ENCODE measurements at places on chromosomes 7 and 10.

DNA sequence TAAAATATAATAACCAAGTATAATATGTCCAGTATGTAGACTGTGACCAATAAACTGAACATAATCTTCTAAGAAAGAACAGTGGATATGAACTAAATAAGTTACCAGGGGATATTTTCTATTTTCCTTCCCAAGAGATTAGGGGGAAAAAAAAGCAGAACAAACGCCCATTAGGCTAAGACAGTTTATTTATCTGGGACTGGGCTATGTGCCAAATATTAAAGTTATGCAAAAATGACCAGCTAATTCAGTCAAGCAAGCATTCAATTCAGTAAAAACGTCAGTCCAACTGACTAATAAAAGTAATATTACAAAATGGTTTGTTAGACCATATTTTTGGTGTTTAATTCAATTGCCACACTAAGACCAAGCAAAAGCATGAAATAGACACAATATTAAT lies 122.2 kb downstream of the TSPAN12 start:
- no peak for DNase-seq

DNA sequence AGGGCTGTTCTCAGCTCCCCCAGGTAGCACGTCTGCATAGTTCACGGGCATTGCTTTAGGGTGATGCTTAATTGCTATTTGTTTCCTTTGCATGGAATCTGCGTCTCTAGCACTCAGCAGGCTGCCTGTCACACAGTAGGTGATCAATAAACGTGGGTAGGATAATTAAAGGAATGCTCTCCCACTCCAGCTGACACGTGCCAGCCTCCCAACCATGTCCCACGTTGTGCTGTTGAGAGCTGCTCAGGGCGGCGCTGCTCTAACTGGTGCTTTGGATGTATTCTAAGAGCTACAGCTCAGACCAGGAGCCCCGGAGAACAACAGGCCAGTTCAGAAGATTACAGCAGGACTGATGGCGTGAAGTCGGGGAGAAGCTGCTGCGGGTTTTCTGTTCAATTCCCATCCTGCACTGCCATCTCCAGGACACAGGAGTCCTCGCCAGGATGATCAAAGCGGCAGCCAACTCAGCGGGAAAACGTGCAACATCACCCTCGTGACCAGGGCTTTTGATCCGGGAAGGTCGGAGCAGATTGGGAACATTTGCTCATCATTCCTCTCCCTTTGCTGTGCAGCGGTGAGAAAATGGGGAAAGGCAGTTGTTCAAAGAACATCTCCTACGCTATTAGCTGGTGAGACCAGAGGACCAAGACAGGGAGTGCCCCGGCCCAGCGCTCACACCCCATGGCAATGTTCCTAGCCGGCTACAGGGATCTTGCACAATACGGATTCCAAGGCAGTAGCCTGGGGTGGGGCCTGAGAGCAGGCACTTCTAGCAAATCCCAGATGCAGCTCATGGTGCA lies 50.5 kb upstream of the FOXK1 start:
- DNase-seq: no peak

GRCh38 chr10:103663802-103664201 lies 170.3 kb downstream of the NEURL1 start:
- no peak for DNase-seq

DNA sequence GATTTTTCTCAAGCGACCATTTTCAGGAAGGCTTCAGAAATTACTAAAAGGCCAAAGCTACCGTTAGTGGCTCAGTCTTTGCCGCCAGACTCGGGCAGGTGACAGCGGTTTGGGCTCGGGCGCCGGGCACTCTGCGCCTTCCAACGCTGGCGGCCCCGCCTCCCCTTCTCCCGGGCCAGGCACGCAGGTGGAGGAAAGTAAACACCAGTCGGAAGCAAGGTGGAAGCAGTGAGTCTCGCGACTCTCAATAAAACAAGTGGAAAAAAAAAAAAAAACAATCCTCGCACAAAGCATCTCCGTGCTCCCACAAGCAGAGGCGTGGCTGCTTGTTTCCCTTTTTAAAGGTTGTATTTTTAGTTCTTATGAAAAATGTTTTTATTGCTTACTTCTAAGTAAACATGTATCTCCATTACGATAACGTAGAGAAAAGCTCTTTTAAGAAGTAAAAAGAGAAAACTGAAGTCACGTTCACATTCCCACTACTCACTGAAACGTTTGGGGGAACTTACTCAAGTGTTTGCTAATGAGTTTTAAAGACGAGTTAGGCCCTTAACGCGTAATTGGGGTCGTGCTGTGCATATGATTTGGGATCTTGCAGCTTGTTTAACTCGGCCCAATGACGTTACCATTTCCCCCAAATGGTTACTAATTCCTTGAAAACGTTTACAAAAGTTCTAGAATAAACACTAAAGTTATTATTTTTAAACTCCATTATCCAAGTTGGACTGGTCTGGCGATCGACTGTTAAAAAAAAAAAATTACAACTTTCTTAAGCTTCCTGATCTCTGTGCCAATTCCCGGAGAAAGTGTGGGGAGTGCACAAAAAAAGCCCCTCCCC lies 864 bp downstream of the CDCA7L start:
- DNase-seq: peak; percentile 43

DNA sequence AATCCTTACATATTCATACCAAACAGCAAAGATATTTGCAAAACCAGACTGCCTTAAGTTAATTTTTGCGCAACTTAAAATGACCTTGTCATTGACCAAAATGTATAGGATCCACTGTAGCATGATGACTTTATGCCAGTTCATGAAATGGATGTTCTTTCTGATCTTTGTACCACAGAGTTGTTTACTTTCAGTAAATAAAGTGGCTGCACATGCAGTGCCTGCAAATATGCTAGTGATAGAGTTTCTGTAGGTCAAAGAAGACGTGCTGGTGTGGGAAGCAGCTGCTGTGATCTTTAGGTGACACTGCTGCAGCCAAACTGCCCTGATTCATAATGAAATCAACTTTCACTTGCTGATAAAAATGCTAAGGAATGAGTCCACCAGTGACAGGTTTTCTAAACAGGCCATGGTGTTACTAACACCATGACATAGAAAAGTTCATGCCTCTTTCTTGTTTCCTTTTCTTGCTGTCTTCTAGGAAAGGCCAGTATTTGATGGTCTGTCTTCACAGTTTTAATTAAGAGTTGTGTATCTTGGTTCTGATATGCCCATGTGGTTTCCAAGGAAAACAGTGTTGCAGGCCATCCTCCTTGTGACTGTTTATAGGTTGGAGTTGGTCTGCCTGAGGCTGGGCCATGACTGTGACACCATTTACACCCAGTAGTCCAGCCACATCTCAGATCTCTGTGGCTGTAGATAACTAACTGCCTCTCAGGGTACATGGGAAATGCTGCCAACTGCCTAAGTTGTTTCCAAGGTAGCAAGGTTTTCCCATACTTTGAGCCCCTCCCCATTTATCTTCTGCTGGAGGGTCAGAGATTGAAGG lies 62.5 kb downstream of the INSYN2A start:
- no peak for DNase-seq

DNA sequence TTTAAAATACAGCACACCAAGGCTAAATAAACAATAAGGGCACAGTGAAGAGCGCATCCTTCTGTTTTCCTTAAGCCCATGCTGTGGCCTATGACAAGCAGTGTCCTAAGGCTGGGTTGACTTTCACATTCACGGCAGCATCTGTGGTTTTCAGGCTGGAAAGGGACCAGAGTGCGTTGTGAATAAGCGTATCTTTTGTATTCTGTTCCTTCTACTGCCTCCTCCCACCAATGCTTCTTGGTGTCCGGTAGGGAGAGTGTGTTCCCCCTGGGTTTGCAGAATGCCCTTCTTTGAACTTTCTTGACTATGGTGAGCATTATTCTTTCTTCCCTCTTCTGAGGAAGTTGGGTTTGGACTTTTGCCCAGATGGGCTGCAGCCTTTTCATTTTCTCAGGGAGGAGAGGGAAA lies 73.6 kb downstream of the ABCA13 start:
- DNase-seq: no peak

- DNase-seq: no peak
Observed at GRCh38 chr7:42883950-42884349, 27.9 kb downstream of the C7orf25 start.

Data from stimulated activated CD4-positive, alpha-beta T cell treated with anti-CD3 and anti-CD28 coated beads, Interleukin-2, amount 100 ng/mL, for 24 hours (primary cell).